ENCODE measurements at places on chromosomes 1 and 21.

GRCh38 chr1:26009796-26010447, 11.7 kb upstream of the EXTL1 start:
- no peak for DNase-seq

GRCh38 chr1:77350012-77350770, 68.4 kb downstream of the AK5 start:
- no peak for DNase-seq

DNA sequence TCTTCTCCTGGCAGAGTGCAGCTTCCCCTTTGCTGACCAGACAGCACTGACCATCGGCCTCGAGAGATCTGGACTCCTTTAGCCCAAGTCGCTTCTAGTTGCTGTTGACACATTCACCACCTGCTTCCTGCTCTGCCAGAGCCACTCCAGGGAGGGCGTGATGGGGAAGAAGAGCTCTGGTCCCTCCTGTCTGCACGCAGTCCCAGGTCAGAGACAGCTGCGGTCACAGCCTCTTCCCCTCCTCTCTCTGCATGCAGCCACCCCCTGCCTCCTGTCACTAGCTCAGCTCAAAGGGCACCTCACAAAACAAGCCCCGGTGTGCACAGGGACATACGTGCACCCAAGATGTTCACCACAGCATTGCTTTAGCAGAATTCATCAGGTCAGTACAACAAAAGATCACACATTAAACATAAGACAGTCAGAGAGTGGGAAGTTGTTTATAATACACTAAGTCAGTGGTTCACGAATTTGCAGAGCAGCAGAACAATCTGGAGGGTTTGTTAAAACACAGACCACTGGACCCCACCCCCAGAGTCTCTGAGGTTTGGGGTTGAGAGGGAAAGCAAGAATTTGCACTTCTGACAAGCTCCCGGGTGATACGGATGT, 132.9 kb downstream of the SYF2 start:
- peak; percentile 32 for DNase-seq

- DNase-seq: no peak
Observed at GRCh38 chr1:184161071-184161698, 109.7 kb downstream of the TSEN15 start.

DNA sequence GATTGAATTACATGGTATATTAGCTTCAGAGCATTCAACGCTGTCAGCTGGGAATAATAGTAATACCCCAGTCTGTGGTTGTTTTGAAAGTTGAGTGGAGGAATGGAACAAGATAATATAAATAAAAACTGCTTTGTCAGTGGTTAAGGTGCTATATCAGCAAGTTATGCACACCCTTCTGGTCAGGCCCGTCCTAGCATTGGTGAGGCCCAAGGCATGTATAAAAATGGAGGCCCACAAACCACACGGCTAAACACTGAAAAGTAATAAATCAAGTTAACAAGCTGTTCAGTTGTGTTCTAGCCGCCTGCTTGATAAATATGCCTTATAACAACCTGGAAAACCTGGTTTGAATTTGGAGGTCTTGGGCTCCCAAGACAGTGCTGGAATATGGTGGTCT, 77.4 kb downstream of the PSMG1 start:
- DNase-seq: no peak

DNA sequence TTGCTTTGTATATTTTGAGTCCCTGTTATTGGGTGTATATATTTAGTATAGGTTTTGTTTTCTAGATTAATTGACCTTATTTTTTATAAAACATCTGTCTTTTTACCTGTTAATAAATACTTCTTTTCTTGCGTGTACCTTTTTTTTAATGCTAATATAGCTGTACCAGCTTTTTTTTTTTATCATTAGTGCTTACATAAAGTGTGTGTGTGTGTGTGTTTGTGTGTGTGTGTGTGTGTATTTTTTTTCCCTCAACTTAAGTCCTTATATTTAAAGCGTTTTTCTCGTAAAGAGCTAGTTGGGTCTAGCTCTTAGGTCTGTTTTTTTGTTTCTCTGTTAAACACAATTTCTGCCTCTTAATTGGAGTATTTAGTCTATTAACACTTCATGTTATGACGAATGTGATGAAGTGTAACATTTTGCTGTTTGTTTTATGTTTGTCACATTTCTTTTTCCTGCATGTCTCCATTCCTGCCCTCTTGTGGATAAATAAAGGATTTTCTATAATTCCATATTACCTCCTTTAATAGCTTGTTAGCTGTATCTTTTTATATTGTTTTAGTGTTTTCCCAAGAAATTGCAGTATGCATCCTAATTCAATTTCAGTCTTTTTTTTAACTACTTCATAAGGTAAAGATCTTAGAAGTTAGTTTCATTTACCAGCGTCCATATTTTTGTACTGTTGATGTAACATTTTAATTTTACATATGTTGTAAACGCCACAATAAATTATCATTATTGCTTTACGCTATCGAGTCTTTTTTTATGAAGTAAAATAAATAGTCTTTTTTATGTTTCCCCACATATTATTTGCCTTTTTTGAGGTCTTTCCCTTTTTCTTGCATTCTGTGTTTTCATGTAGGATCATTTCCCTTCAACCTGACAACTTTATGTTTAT, 4.3 kb downstream of the PRMT2 start:
- DNase-seq: no peak

DNA sequence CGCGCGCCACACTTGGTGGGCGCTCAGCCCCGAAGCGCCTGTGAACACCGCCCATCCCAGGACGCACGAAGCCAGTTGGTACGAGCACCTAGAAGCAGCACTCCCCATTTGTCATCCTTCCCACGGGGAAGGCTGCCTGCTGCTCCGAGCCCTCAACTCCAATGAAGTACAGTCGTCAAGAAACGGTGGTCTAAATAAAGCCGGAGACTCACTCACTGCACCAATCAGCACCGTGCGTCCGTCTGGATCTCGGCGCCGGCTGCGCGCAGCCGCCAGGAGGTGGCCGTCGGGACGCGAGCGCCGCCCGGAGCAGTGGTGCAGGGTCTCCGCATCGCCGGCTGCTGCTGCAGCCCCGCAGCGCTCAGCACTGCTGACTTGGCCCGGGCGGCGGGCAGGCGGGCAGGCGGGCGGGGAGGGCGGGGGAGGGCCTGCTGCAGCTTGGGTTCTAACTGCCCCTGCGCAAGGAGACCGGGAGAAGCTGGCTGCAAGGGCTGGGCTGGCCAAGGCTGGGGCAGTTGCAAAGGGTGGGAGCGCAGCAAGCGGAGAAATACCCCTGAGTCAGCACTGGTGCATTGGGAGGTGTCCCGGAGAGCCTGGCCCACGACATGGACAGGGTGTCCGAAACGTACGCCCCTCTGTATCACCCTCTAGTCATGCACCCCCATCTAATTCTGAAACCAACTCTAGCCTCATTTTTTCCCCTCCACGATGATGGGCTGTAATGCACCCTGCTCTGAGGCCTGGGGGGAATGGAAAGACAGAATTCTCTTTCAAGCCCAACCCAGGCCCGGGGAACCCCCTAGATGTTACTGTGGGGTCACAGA, 35.8 kb upstream of the H6PD start:
- no peak for DNase-seq

DNA sequence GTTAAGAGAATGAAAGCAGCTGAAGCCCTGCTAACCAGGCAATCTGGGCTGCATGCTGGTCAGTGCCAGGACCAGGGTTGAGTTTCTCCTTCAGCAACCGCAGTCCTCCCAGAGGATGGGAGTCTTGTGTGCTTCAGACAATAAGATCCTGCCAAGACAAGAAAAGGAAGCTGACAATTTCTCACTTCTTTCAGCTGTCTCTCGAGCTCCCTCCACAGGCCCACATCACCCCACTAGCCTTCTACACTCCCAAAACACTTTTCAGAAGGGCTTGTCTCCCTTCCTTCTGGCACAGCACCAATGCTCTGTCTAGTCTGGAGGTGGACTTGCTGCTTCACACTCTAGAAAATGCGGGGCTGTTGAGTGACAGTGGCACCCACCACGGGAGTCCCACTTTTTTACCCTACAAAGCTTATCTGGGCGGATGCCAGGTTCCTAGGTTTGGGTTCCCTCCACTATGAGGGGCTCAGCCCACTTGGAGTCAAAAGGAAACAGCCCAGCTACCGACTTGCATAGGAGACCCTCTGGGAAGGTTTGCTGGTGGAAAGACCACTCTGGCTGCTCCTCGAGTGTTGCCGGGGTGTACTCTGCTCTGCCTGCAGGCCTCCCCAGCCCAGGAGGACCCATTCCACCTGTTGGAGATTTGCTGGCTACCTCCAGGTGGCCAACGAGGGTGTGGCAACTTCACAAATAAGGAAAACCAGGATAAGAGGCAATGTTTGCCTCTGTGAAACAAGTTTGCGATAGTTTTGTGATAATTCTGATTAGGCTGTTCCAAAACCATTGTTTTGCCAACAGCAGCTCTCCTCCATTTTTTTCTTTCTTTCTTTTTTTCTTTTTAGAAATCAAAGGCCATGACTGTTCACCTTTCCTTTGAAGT, 68.9 kb downstream of the TENT5C start:
- DNase-seq: no peak

DNA sequence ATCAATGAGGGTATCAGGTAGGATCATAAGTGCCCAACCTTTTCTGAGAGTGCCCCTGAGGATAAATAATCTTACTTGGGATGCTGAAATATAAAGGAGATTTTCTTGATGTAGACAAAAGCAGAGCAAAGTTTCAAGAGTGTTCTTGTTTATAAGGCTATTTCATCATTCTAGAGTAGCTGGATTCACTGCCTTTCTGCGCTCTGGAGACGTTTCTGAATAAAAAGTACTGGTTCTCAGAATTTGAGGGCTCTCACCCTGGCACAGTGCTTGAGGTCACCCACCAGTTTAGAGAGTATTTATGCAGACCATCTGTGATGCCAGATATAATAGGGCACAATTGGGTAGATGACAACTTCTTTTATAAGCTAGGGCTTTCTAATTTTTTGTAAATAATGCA, 103.3 kb downstream of the GDAP2 start:
- DNase-seq: no peak

- DNase-seq: no peak
Observed at GRCh38 chr1:59271561-59272260, 25.2 kb upstream of the FGGY start.

DNA sequence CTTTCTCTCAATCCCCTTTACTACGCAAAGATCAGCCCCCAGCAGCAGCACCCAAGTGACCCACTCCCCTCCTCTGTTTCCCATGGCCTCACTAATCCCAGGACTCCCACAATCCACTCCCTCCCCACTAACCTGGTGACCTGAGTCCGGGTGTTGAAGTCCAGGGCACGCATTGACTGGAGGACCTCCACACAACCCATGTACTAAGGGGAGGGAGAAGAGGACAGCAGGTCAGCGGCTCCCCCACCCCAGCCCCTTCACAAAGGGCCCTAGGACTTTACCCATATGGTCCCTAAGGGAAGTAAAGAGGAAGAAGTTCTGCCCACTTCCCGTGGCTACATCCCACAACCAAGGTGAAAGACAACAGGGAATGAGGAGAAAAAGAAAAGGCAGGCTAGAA, 1.3 kb downstream of the SHC1 start:
- no peak for DNase-seq

GRCh38 chr1:216379441-216379840, 43.8 kb downstream of the USH2A start:
- no peak for DNase-seq

GRCh38 chr1:113129529-113130185, 56.7 kb downstream of the LRIG2 start:
- no peak for DNase-seq

GRCh38 chr1:54287176-54287650, 87.2 kb downstream of the MRPL37 start:
- DNase-seq: peak; percentile 34

DNA sequence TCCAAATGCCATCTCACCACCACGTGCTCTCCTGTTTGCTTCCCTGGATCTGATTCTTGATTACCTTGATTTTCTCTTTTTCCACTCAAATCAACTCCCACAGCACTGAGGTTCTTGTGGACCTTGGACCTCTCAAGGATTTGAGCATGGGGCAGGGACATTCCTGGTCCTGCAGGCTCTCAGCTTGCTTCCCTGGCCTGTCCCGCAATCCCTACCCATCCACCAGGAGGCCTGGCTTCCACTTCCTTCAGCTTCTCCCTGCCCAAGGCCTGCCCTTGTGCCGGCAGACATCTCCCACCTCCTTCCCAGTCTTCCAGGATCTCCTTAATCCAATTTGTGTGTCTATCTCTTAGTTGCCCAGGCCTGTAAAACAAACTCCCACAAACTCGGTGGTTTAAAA, 21.6 kb downstream of the PLA2G2A start:
- DNase-seq: no peak

DNA sequence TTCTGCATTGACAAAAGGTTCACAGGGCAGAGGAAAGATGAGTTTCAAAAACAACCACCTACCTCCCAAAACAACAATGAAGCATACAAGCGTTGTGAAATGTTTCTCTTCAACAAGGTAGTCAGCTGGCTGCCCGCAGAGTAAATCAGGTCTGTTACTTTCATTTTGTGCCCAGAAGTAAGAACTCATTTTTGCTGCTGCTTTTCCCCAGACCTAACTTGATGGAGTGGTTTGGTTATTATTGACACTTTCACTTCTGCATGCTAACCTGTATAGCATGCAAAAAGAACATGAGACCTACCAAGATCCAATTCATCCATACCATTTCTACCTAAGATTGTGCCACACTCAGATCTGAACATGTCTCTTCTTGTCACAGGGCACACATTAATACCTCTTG, 1.3 kb downstream of the SLC9C2 start:
- no peak for DNase-seq

- DNase-seq: no peak
Observed at GRCh38 chr1:75916834-75917233, 15.4 kb downstream of the ASB17 start.

DNA sequence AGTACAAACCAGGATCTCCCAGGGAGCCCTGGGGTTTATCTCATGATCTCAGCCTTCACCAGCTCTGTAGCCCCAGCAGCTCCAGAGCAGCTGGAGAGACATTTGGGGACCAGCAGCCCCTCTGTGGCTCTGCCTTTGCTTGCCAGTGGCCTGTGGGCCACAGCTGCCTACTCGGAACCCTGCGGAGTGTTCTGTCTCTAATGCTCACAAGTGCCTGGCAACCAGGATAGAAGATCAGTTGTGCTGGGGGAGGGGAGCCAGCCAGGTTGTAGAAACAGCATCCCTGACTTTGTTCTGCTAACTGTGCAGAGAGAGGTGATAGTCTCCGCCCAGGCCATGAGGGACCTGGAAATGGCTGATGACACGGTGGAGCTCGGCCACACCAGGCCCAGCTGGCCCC, 50.9 kb upstream of the KCNJ15 start:
- DNase-seq: no peak

DNA sequence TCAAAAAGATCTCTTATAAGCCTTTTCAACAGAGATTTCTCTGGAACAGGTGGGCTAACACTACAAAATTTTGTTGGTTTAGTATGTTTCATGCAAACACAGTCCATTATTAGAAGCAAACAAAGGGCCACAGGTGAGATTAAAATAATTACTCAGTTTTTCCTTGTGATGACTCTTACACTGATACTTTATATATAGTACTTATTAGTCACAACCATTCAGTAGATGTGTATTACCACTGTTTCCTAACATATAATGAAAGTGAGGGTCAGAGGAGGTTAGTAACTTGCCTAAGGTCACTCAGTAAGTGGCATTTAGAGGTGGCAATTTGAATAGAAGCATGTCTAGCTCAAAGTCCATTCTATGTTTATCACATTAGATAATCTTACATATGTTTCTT, 44.2 kb downstream of the CYYR1 start:
- no peak for DNase-seq

GRCh38 chr21:45096217-45096616, 21.8 kb downstream of the ADARB1 start:
- no peak for DNase-seq

GRCh38 chr21:44416193-44416592, 39.1 kb upstream of the LRRC3 start:
- no peak for DNase-seq
